ENCODE measurements at places on chromosomes 3 and 15. TPM values are rescaled to one million over a fixed set of nuclear protein-coding genes. Genes with fewer than 3 reads are reported as not detected.

The CLDN1 gene
- 13.1 TPM for total RNA-seq

The TPRG1 gene
- 3.0 TPM for total RNA-seq

- H3K27ac ChIP-seq, result no peak overlapping the region
- no peak for DNase-seq
- H3K4me1 ChIP-seq, result no peaks in the 10 kb centered on the region
- H3K36me3 ChIP-seq, result no peaks in the 10 kb centered on the region
- H3K4me3 ChIP-seq, result no peak overlapping the region
- peaks cover 36% of the 10 kb centered on the region for H3K27me3 ChIP-seq
Measured at GRCh38 chr3:16632395-16632794, 27.2 kb upstream of the DAZL start.

GRCh38 chr15:45131510-45131909 lies 1.7 kb downstream of the DUOX1 start:
- DNase-seq, result no peak
- H3K27me3 ChIP-seq, result peaks cover 60% of the 10 kb centered on the region
- H3K36me3 ChIP-seq, result peaks cover 1% of the 10 kb centered on the region
- H3K4me3 ChIP-seq, result no peak overlapping the region
- H3K4me1 ChIP-seq, result no peaks in the 10 kb centered on the region

GRCh38 chr3:65867463-65868210 lies 171.1 kb downstream of the MAGI1 start:
- no peak for DNase-seq
- H3K36me3 ChIP-seq, result no peaks in the 10 kb centered on the region
- H3K27me3 ChIP-seq, result no peaks in the 10 kb centered on the region
- peaks cover 8% of the 10 kb centered on the region for H3K4me1 ChIP-seq
- H3K4me3 ChIP-seq, result no peak overlapping the region

DNA sequence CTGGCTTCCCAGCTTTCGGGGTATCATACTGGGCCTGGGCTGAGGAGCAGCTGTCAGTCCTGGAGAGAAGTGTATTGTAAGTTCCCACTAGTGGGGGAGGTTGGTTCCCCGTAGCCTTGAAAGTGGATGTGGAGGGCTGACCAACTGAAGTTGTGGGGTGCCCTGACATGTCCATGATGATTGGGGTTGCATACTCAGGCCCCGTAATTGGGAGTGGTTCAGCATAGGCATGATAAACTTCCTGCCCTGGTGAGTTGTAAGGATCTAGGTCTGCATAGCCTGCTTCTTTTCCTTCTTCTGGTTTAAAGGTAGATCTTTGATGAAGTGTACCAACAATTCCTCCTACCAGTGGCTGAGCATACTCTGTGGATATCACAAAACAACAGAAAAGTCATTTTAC lies 36.3 kb downstream of the ST3GAL6 start:
- H3K4me1 ChIP-seq, result no peaks in the 10 kb centered on the region
- H3K36me3 ChIP-seq, result peaks cover 30% of the 10 kb centered on the region
- no peak for DNase-seq

DNA sequence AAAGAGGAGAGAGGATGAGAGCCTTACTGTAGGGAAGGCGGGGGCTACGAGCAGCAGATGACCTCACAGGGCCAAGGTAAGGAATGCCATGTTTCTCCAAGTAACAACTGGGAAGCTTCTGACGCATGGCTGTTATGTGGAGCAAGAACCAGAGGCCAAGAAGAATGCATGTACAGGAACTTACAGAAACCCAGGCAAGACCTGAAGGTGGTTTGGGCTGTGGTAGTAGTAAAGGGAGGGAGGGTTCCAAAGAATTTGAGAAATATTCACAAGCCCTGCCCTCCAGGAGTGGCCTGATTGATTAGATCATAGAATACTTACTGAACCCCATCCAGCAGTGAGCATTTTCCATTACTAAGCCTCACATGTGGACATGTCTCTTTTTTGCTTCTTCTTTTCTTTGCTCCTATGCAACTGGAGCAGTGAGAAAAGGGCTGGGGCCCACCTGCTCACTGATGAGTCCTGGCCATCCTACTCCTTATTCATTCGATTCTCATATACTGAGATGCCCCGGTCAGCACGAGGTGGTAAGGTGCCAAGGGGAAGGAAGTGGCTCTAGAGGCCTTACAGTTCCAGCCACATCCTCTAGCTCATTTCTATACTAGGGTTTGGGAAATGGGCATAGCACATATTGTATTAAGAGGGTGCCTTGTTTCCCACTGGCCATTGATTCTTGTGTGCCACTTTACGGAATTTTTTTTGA lies 8.3 kb upstream of the SLC12A8 start:
- no peak overlapping the region for H3K27ac ChIP-seq
- no peak overlapping the region for H3K4me3 ChIP-seq
- H3K36me3 ChIP-seq, result no peaks in the 10 kb centered on the region
- no peak for DNase-seq
- H3K27me3 ChIP-seq, result no peaks in the 10 kb centered on the region

DNA sequence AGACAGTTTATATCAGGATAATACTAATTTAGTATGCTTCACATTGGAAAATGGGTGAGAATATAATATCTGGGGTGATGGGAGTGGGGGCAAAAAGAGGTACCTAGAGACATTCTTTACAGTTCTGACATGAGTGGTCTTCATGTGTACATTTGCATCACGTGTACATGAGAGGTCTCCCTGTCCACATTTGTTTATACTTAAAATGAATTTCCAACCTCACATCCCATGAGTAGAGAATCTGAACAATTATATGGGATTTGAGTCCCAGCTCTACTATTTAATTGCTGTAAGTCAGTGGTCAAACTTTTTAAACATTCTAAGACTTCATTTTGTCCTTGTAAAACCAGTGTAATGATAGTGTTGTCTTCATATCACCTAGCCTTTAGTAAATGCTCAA lies 408.4 kb downstream of the NAALADL2 start:
- H3K4me3 ChIP-seq, result no peak overlapping the region
- no peaks in the 10 kb centered on the region for H3K27me3 ChIP-seq
- H3K27ac ChIP-seq, result peak overlapping the region; percentile 57
- peaks cover 33% of the 10 kb centered on the region for H3K4me1 ChIP-seq

DNA sequence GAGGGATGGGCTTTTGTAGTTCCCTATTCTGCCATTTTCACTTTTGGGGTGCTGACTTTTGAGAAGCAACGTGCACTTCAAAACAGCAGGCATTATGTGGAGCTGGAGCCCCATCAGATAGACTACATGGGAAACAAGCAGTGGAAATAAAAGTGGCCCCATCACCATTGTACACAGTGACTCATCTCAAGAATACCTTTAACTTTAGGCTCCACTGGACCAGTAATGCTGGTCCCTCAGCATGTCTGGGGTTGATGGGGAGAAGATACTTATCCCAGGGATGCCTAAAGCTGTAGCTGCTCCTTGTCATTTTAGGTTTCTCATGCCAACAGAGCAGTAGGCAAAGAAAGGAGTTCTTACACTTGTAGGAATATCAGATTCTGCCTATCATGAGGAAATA lies 45.0 kb downstream of the LSM3 start:
- H3K27ac ChIP-seq, result no peak overlapping the region
- no peaks in the 10 kb centered on the region for H3K27me3 ChIP-seq
- H3K4me3 ChIP-seq, result no peak overlapping the region
- H3K36me3 ChIP-seq, result peaks cover 5% of the 10 kb centered on the region
- DNase-seq, result no peak
- peaks cover 26% of the 10 kb centered on the region for H3K4me1 ChIP-seq

GRCh38 chr3:128515967-128516366 lies 23.0 kb upstream of the GATA2 start:
- no peak overlapping the region for H3K27ac ChIP-seq
- DNase-seq, result no peak
- H3K4me1 ChIP-seq, result no peaks in the 10 kb centered on the region
- peaks cover 65% of the 10 kb centered on the region for H3K27me3 ChIP-seq

DNA sequence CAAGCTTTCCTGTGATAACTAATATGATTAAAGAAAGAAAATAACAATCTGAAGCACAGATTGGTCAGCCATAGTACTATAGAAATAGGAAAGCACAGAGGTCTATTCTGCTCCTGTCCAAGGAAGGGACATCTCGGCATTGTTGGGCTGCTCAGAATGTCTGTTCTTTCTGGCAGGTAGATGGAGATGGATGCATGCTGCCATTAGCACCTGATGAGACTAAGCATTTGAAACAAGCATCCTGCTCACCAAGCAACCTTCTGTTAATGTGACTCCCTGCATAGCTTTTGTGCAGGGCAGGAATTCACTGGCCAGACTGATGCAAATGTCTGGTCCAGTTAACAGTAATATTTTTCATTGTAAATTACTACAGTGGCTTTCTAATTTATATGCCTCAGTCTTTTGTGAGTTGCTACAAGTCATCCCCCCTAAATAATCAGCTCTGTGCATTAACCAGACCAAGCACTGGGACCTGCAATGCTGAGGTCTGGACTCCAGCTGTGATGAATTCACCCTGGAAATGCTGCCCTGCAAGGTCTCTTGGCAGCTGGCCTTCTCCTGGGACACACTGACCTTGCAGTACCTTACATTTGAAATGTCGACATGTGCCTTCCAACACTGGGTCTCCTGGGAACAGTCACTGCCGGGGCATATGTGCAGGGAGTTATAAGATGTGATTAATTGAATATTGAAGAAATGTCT lies 1123.7 kb downstream of the IGSF11 start:
- DNase-seq, result no peak
- H3K27me3 ChIP-seq, result no peaks in the 10 kb centered on the region
- no peaks in the 10 kb centered on the region for H3K36me3 ChIP-seq

DNA sequence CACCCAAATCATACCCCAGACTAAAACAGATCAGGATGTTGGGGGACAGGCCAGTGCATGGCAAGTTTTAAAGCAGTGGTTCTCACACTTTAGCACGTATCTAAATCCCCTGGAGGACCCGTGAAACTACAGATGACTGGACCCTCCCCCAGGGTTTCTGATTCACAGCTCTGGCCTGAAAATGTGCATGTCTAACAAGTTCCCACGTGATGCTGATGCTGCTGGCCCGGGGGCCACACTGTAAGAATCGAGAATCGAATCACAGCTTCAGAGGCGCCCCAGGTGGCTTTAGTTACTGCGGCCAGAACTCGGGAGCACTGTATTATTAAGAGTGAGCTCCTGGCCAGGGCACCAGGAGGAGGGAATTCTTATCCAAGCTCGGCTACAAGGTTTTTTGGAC lies 11.6 kb downstream of the ADAMTS17 start:
- H3K4me3 ChIP-seq, result no peak overlapping the region
- DNase-seq, result peak; percentile 43
- no peaks in the 10 kb centered on the region for H3K4me1 ChIP-seq
- peaks cover 1% of the 10 kb centered on the region for H3K36me3 ChIP-seq
- peaks cover 2% of the 10 kb centered on the region for H3K27me3 ChIP-seq
- H3K27ac ChIP-seq, result no peak overlapping the region

DNA sequence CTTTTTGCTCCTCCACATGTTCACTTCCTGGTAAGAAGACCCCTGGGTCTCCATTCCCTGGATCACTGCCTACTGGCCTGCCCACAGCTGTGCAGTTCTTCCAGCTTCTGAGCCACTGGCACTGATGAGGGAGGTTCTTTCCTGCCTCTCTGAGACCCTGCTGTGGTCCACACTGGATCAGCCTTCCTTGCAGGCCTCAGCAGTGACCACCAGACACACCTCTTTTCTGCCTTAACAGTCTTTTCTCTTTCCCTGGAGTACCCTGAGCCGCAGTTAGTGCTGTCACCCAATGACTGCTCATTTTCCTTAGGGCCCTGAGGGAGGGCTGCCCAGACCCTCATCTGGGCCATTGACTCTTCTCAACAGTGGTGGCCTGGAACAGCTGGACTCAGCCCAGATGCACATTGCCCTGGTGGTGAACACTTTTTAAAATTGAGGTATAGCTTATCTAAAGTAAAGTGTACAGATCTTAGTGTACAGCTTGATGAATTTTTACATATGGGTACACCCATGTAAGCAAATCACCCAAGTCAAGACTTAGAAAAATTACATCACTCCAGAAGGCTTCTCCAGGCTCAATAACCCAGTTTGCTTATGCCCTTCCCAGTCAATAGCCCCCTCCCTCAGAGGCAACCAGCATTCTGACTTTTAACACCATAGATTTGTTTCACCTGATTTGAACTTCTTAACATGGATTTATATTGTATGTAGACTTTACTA lies 32.8 kb upstream of the C3orf80 start:
- no peaks in the 10 kb centered on the region for H3K27me3 ChIP-seq
- H3K36me3 ChIP-seq, result no peaks in the 10 kb centered on the region
- no peak overlapping the region for H3K27ac ChIP-seq
- H3K4me3 ChIP-seq, result no peak overlapping the region

GRCh38 chr15:58069008-58069407 lies 3.5 kb upstream of the ALDH1A2 start:
- DNase-seq, result no peak
- H3K27ac ChIP-seq, result no peak overlapping the region
- no peak overlapping the region for H3K4me3 ChIP-seq
- peaks cover 53% of the 10 kb centered on the region for H3K27me3 ChIP-seq
- H3K36me3 ChIP-seq, result peaks cover 2% of the 10 kb centered on the region
